ENCODE measurements at places on chromosomes 11 and 22.

GRCh38 chr22:25654676-25655075 lies 87.3 kb upstream of the MYO18B start:
- no peak for DNase-seq

GRCh38 chr11:122853971-122854446 lies 15.7 kb downstream of the CRTAM start:
- DNase-seq: peak; percentile 53

GRCh38 chr11:2825261-2825888 lies 60.2 kb downstream of the CDKN1C start:
- no peak for DNase-seq

- no peak for DNase-seq
Observed at GRCh38 chr22:30637701-30638114, 2.1 kb downstream of the SLC35E4 start.

DNA sequence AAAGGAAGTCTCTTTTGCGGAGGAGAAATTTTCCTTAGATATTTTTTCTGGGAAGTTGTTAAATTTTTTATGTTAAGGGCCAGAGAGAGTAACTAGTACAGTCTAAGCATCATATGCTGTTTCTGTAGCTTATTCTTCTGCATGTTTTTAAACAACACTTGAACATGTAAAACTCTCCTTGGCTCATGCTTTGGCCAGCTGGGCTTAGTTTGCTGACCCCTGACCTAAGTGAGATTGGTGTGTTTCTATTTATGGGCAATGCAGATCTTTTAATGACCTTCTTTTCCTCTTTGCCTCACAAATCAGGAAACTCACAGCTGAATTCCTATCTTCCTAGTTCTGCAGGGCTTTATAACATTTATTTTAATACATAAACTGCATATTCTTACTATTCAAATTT lies 942.5 kb downstream of the OPCML start:
- DNase-seq: no peak

DNA sequence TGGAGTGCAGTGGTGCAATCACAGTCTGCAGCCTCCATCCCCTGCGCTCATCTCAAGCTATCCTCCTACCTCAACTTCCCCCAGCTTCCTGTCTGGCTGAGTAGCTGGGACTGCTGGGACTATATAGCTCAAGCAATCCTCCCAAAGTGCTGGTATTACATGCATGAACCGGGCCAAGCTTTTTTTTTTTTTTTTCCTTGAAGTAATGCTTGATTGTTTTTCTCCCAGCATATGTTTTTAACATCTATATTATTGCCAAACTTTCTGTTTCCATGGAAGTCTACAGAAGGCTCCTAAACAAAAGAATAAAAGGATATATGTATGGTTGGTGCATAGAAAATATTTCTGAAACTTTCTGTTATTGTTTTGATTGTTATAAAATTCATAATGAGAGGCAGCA lies 853.6 kb downstream of the KCNA4 start:
- no peak for DNase-seq

GRCh38 chr11:111718436-111718835 lies 47.8 kb downstream of the PPP2R1B start:
- DNase-seq: no peak

GRCh38 chr11:84549217-84549616 lies 1077.9 kb downstream of the DLG2 start:
- no peak for DNase-seq

DNA sequence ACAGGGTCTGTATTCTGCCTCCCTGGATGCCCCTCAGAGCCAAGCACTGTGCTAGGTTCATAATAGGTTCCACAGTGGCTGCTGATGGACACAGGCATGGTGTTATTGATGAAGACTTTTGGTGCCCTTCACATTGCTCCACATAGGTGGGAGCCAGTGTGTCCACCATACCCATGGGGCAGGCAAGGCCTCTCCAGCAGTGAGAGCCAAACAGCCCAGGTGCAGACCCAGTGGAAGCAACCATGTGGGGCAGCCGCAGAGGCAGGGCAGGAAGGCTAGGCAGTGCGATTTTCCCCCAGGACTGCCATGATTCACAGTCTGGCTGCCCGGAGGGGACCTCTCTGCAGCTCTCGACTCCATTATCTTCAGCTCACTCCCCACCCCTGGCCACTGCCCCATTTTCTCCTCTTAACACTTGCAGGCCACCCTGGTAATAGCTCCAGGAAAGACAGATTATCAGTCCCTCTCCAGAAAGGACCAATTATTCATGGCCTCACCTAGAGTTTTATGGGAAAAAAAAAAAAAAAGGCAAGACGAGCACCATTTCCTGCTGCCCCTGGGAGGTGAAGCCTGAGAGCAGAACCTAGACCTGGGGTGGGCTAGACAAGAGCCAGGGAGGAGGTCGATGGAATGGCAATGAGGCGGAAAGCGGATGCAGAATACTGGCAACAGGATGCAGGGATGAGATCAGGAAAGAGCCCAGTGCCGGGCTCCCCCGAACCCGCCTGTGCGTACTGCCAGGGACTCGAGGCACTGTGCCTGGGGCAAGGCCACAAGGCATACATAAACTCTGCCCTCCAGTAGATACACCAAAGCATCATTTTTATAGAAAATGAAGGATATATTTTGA lies 343.0 kb upstream of the NCAM1 start:
- no peak for DNase-seq

- no peak for DNase-seq
Observed at GRCh38 chr11:131754671-131755070, 384.3 kb downstream of the NTM start.

DNA sequence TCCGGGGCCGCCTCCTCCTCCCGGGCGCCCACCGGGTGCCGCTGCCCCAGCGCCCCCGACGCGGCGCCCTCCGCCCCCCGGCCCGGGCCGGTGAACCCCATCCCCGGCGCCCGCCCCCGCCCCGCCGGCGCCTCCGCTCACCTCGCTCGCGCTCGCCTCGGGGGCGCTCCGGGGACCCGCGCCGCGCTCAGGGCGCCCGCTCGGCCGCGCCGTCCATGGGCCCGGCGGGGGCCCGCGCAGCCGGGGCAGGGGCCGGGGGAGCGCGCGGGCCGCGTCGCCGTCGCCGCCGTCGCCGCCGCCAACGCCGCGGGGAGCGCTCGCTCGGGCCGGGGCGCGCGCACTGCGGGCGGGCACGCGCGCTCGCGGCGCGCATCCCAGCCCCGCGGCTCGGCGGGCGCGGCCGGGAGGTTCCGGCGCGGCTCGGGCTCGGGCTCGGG lies 293 bp downstream of the DUSP8 start:
- DNase-seq: no peak

DNA sequence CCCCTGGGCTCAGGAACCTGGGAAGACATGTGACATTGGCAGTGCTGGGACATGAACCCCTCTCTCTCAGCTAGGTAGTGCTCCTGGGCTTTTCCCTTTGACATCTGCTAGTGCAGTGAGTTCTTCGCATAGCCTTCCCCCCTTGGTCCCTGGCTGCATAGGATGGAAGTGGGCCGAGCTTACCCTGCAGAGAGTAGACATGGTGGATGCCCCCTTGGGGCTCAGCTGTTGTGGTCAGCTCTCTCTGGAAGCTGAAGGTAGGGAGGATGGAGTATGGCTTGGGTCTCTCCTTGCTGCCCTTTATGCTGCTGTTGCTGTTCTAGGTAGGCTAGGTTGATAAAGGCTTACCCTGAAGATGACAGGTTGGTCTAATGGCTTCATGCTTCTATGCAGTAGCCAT lies 92.1 kb downstream of the ZBTB16 start:
- no peak for DNase-seq

DNA sequence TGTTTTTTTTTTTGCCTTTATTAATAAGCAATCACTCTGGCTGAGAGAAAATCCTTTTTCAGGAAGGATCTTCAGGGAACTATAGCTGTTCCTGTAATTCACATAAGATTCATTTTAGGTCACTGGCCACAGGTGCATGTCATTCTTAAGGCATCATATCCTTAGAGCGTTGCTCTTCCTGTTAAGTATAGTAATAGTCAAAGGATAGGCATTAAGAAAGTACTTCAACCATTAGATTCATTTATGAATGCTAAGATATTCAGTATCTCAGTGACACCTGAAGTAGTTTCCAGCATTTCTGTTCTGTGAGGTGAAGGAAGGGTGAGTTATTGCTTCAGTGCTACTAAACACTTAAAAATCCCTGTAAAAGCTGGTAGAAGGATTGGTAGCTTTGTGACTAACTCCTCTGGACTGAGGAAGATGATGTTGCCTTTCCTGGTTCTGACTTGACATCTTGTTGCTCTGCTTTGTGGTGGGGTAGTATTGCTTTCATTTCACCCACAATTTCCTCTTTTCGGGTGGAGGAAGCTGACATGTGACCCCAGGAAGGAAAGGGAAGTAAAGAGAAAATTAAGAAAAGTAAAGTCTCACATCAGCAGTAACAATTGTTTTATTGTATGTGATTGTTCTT lies 34.7 kb downstream of the RNF169 start:
- DNase-seq: no peak

- DNase-seq: no peak
Observed at GRCh38 chr22:36934418-36935312, 21.2 kb downstream of the CSF2RB start.

- DNase-seq: no peak
Observed at GRCh38 chr22:27799015-27799826, 2.3 kb downstream of the MN1 start.

GRCh38 chr22:23750367-23750713 lies 572 bp downstream of the ZNF70 start:
- DNase-seq: no peak

DNA sequence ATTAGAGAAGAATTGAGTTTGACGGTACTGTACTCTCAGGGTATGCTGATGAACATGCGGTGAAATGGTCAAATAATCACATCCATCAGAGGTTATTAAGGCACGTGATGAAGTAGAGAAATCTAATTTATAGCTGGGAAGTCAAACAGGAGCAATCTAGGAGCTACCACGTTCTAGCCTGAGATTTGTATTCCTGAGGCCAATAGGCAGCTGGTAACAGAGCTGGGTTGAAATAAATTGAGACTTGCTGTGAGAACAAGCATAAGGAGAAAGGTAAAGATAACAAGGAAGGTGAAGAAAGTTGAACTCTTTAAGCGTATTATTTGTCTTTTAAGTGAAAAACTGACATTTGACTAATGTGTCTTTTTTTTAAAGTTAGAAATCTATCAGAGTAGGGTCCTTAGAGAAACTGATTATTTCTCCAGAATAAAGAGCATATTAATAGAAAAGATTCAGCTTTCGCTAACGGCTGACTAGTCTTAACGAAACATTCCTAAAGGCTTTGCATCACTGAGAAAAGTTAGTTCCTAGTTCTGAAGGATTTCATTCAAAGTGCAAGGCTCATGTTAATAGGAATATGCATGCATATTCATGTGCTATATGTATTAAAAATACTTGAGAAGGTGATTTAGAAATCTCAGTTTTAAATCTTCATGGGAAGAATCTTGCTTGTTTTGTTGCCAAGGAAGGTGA lies 5.2 kb upstream of the WEE1 start:
- no peak for DNase-seq

GRCh38 chr11:85517272-85517671 lies 109.9 kb downstream of the DLG2 start:
- DNase-seq: no peak

DNA sequence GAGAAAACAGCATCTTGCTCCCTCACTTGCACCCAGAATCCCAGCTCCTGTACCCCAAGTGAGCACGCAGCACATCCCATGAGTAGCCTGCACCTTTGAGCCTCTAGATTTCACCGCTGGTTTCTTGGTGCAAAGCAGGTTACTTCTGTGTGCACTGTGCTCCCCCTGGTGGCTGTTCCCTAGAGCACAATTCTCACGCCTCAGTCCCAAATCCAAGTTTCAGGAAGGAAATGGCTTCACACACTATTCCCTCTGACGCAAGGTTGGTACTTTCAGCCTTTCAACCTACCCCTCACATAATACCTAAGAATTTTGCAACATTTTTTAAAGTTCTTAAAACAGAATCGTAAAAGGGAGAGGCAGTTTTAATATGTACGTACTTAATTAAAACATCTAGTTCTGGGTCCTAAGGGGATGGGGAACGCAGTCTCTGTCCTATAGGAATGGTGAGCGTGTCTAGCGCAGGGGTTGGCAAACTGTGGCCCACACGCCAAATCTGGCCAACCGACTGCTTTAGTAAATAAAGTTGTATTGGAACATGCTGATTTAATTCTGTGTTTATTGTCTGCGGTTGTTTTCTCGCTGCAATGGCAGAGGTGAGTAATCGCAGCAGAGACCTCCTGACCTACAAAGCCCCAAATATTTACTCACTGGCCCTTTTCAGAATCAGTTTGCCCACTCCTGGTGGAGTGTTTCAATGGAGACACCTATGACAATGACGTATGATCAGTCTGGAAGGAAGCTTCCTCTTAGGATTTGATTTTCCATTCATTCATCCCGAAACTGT lies 27.5 kb downstream of the DHCR7 start:
- peak; percentile 40 for DNase-seq

DNA sequence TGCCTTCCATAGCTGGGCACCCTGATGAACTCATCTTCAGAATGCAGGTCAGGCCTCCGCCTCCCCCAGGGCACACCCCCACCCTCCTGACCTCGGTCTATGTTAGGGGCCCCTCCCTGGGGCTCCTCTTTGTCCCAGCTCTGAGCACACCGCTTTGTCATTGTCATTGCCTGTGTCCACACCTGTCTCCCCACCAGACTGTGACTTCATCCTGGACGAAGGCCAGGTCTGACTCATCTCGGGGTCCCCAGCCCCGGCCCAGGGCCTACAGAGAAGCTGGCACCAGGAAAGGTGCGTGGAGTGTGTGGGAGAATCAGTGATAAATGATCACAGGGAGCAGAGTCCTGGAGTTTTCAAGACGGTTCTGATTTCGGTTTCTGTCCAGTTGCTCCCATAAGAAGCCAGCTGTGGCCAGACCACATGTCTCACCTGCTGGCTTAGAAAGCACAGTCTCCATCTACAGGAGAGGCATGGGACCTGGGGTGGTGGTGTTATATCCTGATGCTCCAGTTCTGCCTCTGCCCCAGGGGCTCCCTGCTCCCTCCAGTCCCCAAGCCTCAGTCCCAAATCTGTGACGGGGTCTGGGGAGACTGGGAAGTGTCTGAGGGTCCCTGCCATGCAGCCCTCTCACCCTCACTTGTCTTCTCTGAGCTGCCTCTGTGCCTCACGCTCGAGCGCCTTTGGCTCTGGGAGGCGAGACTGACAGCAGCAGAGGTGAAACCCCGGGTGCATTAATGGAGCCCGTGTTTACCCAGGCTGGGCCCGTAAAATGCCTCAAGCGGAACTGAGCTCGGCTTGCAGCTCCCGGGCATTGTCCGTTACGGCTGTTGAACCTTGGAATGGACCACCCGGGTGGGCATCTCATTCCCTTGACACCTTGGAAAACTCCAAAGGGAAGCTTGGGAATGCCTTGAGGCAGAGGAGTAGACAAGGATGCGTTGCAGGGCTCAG lies 85.5 kb upstream of the WNT11 start:
- peak; percentile 66 for DNase-seq

DNA sequence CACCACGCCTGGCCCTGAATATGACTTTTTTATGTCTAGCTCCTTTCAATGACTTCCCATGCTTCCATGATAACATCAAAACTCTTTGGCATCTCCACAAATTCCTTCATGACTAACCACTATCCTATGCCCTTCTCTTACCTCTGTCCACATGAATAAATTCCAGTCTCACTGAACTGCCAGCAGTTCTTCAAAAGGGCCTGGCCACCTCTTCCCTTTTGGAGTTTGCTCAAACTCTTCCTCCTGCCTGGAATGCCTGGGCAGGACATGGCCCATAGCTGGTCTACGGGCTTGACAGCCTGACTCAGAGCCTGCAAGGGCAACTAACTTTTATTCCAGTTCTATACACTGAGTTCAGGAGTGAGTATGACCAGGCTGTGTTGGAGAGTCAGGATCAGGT lies 41.8 kb upstream of the ZBTB16 start:
- no peak for DNase-seq
